Umbilical cord (tissue), 2 donors: ENCODE measurements at places on chromosomes 4 and X. TPM values are rescaled to one million over a fixed set of nuclear protein-coding genes. Genes with fewer than 3 reads are reported as not detected.

The SMIM14 gene
- total RNA-seq: 34.4 TPM

The TMEM255A gene
- 1.7 TPM for total RNA-seq

The MAGEA12 gene
- total RNA-seq: not detected

The LRIT3 gene
- 1.9 TPM for total RNA-seq

The ACOT9 gene
- total RNA-seq: 29.4 TPM

The GYPE gene
- total RNA-seq: 1.2 TPM

The SGCB gene
- total RNA-seq: 51.5 TPM

The HHIP gene
- 5.8 TPM for total RNA-seq

The REELD1 gene
- not detected for total RNA-seq

The MAGEA2 gene
- 0.24 TPM for total RNA-seq

The ODAPH gene
- total RNA-seq: 3.1 TPM

The PRRG3 gene
- 0.24 TPM for total RNA-seq

The ZCCHC18 gene
- 1.7 TPM for total RNA-seq

The TMSB15C gene
- total RNA-seq: 5.3 TPM

The PCDH7 gene
- total RNA-seq: 96.1 TPM

The KCNE5 gene
- not detected for total RNA-seq

The GLRA3 gene
- total RNA-seq: 33.0 TPM

The COX7B2 gene
- not detected for total RNA-seq

The GPR143 gene
- total RNA-seq: 4.1 TPM

The GC gene
- total RNA-seq: 4.6 TPM

The GDPD2 gene
- 0.72 TPM for total RNA-seq

The MAGEC3 gene
- total RNA-seq: not detected

The FAM9C gene
- 3.9 TPM for total RNA-seq

The PPEF2 gene
- total RNA-seq: 6.3 TPM

The PCYT1B gene
- total RNA-seq: 5.1 TPM

The MTHFD2L gene
- total RNA-seq: 37.6 TPM

The AKAP4 gene
- total RNA-seq: 0.24 TPM

The CT83 gene
- not detected for total RNA-seq

The CHM gene
- 33.9 TPM for total RNA-seq

The P2RY8 gene
- 1.2 TPM for total RNA-seq

The MXRA5 gene
- 21.4 TPM for total RNA-seq

The NDNF gene
- total RNA-seq: 6.3 TPM

The MAGED4B gene
- total RNA-seq: 20.5 TPM

The PDGFRA gene
- 465 TPM for total RNA-seq

The FMR1NB gene
- total RNA-seq: not detected

The CENPU gene
- 13.2 TPM for total RNA-seq

The ZMAT1 gene
- total RNA-seq: 13.0 TPM

The PAGE2B gene
- total RNA-seq: not detected

The NKAP gene
- total RNA-seq: 4.1 TPM

The STK32B gene
- total RNA-seq: 7.0 TPM

The FAAH2 gene
- total RNA-seq: 2.9 TPM

The SHROOM3 gene
- total RNA-seq: 33.2 TPM

The SLC6A14 gene
- 0.48 TPM for total RNA-seq

The CT45A5 gene
- 0.72 TPM for total RNA-seq

The CYTL1 gene
- total RNA-seq: 4.8 TPM

The PRDM5 gene
- total RNA-seq: 48.9 TPM

The ENOX2 gene
- 17.8 TPM for total RNA-seq

The MAGEB10 gene
- total RNA-seq: 2.4 TPM

The POLN gene
- total RNA-seq: 8.4 TPM

The RAP2C gene
- 32.3 TPM for total RNA-seq

The VSIG4 gene
- total RNA-seq: 45.0 TPM

The NDST4 gene
- total RNA-seq: 2.2 TPM

The RPL36A gene
- total RNA-seq: 283 TPM

The SUPT20HL1 gene
- not detected for total RNA-seq

The CLCN4 gene
- 6.3 TPM for total RNA-seq

The ITIH6 gene
- total RNA-seq: 0.48 TPM

The GJB1 gene
- not detected for total RNA-seq

The FHIP1A gene
- 3.4 TPM for total RNA-seq

The FAM9B gene
- 1.2 TPM for total RNA-seq

The WAS gene
- total RNA-seq: 0.48 TPM
